ENCODE measurements at places on chromosomes 1 and 21.

- DNase-seq, result no peak
Measured at GRCh38 chr1:54547601-54548388, at the start of gene ACOT11. ACOT11 (plus strand) TSS chr1:54548228; CDS start chr1:54548310, 82 bp downstream.

DNA sequence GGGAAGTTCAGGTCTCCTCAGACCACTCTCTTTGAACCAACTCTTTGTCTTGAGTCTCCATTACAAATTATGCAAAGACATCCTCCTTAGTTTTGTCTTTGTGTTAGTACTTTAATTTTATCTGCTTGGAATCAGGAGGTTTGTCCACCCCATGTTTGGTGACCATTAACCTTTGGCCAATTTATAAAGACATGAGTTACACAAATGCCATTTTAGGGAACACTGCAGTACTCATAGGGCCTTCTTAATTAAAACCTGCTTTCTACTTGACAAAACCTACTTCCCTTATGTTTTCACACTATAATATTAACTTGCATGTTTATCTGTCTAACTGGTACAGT lies 7.9 kb upstream of the CDC73 start:
- no peak for DNase-seq

DNA sequence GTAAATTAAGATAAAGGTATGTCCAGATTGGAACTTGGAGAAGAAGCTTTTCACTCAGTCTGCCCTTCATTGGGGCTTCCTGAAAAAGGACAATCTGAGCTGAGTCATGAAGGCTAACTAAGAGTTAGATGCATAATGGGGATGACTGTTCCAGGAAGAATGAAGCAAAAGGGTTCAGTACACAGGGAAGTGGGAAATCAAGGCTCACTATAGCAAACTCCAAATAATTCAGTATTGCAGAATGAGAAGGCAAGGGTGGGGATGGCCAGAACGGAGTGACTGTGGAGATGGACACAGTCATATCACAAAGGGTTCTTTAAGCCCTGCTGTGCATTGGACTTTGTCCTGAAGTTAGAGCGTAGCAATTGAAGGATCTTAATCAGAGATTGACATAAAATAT lies 158.3 kb downstream of the FGGY start:
- no peak for DNase-seq

- no peak for DNase-seq
Measured at GRCh38 chr1:181413836-181414235, 69.5 kb upstream of the CACNA1E start.

DNA sequence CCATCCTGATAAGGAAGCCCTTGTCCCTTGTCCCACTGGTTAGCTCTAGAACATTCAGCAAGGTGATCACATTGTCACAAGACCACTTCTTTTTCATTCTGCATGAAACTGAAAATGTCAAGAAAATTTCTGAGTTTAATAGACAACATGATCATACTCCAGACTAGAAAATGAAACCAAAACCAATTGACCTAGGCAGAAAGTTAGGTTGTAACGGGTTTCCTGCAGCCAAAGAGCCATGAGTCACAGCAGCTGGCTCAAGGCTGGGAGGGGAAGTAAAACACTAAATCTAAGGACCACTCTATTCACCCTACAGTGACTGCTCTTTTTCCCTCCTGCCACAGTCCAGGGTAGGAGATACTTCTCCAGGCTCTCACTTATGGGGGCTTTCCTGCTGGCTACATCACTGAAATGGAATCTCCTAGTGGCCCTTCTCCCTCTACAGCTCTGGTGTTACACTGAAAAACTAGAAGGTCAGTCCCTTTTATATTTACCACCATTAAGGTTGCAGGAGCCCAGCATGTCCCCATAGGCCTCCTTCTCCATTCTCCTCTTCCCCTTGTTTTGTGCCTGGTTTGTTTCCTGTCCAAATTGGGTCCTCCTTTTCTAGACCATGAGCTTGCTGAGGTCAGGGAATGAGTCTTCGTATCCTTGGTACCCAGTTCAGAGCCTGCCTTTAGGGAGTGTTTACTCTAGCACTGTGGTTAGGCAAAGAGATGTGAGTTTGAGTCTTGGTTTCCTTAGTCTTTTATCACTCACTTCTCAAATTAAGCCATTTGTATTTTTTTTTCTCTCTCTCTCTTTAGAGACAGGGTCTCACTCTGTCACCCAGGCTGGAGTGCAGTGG lies 236.5 kb upstream of the JUN start:
- DNase-seq, result peak; percentile 16

DNA sequence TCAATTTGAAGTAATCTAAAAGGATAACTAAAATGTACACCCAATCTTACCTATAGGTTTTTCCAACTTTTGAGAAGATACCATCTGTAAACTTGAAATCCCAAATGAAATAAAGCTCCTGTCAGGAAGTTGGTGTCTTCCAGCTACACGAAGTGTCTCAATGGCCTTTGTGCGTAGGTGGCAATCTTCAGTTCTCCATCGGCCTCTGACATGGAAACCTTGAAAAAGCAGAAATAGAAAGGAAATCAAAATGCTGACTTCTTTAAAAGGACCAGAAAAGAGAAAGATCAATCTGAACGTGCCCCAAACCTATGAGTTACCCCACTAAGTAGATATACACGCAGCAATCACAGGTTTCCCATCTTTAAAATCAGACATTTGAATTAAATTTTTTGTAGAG lies 10.0 kb downstream of the MKNK1 start:
- no peak for DNase-seq

DNA sequence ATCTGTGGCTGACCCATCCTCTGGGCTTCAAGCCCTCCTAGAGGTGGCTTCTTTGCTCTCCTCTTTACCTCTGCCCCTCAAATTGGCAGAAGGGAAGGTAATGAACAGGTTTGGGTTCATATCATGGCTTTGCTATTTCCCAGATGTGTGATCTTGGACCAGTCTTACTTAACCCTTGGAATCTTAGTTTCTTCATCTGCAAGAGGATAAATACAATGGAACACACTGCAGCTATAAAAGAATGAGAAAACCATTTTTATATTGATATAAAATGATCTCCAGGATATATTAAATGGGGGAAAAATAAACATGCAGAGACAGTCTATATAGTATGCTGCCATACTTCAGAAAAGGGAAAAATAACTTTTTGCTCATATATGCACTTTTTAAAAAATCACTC lies 5.6 kb downstream of the GLMP start:
- no peak for DNase-seq

- no peak for DNase-seq
Measured at GRCh38 chr1:107499139-107499744, 358.4 kb downstream of the NTNG1 start.

GRCh38 chr1:50622259-50622658 lies 199.0 kb upstream of the DMRTA2 start:
- no peak for DNase-seq

DNA sequence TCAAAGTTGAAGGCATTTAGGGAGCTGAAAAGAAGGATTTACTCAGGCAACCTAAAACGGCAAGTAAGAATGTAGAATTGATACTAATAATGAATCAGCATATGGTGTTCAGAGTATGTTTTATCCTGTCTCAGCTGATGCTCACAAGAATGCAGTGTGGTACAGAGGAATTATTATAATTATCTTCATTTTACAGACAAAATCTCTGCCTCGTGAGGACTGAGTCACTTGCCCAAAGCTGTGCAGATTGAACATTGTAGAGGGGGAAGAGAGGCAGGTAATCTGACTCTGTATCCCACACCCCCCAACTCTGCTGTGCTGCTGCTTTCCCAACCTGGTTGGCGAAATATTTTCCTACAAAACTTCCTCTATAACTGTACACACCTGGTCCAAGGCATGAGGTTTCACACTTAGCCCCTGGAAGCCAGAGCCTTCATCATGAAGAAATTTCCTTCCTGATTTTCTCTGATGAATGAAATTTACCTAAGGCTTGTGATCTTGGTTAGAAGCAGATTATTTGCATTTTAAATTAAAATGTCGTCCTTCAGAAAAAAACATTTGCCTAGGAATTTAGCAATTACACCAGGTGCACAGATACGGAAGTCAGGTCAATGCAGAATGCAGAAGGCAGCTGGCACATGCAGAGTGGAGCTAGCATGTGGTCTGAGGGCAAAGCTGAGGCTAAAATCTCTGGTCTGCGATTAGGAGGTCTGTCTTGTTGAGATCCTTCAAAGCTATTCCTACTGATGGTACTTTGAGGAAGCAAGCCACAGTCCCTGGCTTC lies 52.8 kb downstream of the DPT start:
- no peak for DNase-seq

GRCh38 chr1:201025571-201026002 lies 2.1 kb upstream of the KIF21B start:
- DNase-seq, result no peak

DNA sequence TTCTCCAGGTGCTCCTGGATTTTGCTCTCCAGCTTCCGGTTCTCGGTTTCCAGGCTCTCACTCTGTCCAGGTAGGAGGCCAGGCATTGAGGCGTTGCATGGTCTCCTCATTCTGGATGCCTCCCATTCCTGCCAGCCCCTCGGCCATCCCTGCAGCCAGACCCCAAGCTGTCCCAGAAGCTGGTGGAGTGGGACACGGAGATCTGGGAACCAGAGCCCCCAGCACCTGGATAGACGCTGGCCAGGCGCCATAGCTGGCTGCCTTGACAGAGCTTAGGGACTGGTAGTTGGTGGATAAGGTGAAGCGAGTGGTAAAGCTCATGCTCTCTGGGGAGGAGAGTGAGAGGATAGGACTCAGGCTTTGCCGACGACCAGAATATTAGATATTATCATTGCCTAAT lies 29.6 kb downstream of the RAP1A start:
- DNase-seq, result no peak

DNA sequence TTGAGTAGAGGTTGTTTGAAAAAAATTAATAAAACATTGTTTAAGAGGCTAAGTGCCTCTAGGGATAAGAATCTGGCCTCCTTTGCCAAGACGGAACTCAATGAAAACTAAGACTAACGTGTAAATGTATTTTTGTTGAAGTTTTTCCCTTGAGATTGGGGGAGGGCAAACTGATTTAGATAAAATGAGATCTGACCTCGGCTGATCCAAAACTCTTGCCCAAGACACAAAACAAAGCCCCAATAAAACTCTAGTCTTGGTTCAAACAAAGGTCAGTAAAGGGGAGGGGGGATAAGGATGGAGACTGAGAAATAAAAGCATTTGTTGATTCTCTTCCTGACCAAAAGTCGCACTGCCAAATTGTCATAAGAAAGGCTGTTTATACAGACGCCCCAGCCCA lies 134.8 kb upstream of the DPT start:
- DNase-seq, result no peak

GRCh38 chr1:174815036-174815435 lies 184.7 kb upstream of the CACYBP start:
- no peak for DNase-seq

DNA sequence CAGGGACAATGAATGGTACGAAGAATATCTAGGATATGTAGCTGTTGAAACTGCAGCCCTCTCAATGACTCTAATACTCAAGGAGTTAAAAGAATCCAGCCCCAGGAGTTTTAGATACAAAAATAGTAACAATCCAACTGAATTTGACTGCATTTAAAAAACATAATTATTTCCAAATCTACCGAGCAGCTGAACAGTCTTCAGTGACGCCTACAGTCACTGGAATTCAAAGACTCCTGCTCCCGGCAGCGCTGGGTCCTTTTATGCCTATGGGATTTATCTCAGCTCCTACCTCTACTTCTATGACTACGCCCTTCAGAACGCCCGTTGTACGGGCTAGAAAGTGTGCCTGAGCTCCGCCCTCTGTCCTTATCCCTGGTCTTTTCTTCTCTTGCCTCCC lies 55.7 kb downstream of the WARS2 start:
- DNase-seq, result no peak

DNA sequence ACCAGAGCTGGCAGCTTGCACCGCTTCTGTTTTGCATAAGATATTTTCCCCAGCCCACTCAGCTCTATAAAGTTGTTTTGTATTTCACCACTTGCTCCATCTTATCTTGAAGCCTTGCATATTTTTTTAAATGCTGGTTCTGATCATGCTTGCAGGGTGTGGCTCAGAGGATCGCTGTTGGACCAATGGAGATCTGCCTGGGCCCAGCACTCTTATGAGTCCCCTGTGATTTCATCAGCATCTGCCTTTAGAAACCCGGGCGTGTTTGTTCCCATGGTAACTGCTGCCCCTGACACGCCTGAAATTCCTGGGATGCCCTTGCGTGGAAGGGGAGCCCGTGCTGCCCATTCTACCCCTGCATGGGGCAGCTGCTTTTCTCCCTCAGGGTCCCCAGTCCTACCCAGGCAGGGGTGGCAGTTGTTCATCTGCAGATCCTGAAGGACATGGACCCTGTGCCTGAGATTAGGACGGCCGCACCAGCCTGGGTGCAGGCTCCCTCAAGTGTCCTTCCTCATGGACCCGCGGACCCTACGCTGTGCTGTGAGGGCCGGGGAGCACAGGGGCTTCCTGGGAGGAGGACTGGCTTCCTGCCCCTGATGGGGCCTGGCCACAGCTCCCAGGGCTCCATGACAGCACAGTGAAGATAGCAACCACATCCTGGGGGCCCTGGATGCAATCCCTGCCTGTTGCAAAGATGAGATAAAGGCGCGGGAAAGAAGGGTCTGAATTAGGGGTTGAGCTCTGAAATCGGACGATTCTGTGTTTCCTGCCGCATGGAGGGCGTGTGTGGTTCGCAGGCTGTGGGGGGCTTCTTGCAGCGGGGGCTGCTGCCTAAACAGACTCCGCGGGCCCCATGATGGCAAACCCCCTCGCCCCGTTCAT lies 226.5 kb downstream of the SDCCAG8 start:
- no peak for DNase-seq

DNA sequence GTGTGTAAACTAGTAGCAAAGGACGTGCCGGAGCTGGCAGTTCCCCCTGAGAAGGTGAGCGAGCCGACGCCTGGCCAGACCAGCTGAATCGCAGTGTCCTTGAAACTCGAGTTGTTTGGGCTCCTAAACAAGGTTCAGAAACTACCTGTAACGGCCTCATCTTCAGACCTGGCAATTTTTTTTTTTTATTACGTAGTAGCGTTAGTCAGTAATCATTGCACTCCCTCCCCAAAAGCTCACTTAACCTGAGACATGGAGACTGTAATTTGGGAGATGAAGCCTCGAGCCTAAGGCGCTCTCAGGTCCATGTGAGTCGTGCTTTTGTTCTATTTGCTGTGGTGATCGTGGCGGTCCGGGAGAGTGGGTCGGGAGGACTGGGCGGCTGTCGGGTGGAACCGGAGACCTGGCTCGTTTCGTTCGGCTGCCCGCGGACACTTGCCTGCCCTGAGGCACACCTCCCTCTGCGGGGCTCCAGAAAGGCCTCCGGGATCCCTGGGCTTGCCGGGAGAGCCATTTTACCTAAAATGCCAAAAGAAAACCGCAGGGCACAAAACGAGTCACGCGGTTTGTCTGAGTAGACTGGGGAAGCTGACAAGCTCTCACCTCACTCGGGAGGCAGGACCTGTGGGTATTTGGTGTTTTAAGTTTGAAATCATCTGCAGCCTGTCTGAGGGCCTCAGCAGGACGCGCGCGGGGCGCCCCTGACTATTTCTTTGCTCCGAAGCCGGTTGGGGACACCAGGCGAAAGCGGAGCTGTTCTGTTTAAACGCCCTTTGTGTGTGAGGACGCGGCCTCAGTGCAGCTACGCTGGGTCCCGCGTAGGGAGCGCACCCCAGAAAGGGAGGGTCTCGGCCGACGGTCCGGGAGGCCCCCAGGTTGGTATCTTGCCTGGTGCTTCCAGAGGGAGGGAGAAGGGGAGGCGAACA lies 722 bp downstream of the LHX8 start:
- no peak for DNase-seq

- no peak for DNase-seq
Measured at GRCh38 chr1:36638268-36638667, 155.6 kb upstream of the CSF3R start.

All from activated CD8-positive, alpha-beta memory T cell treated with anti-CD3 and anti-CD28 coated beads for 4 hours (primary cell).